ENCODE measurements at places on chromosomes 5 and 9.

DNA sequence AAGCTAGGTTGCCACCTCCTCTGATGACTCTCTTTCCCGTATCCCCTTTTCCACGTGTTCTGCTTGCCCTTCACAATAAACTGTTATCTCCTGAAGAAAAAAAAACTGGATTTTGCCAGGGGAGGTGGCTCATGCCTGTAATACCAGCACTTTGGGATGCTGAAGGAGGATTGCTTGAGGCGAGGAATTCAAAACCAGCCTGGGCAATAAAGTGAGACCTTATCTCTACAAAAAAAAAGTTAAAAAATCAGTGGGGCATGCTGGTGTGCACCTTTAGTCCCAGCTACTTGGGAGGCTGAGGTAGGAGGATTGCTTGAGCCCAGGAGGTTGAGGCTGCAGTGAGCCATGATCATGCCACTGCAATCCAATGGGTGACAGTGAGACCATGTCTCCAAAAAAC, 81.7 kb upstream of the IL6ST start:
- no peak for DNase-seq

DNA sequence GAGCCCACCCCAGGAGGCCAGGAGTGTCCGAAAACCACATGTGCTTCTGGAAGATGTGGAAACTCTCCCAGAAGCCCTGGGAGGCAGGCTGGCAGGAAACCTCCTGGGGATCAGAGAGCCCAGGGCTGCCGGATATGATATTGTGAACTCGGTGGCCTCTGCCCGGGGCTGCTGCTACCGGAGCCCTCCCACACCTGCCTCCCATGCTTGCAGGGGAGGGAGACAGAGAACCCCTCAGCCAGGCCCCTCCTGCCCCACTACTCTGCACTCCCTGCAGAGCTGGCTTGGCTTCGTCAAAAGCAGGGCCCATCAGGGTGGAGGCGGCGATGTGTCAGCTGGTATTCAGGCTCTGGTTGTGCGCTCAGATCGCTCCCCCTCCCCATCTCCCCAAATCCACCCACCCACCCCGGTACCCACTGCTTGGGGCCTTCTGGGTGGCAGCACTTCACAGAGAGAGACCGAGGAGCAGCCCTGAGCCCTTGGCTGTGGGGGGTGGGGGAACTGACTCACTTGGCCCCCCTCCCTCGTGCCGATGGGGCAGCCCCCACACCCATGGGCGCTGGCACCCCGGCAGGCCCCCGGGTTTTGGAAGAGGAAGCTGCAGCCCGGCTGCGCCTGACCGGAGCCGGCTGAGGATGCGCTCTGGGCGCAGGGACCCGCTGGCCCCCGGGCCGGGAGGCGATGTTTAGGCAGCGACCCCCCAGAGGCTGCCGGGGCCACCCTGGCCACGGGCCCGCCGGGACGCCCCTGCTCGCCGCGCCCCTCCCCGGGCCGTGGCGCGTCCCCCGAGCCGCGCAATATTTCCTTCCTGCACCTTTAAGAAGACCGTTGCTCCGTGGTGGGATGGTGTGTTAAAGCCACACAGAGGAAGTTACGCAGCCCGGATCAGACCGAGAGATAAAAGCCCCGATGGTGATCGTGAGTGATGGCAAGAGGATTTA, 786 bp upstream of the NTNG2 start:
- peak; percentile 60 for DNase-seq

DNA sequence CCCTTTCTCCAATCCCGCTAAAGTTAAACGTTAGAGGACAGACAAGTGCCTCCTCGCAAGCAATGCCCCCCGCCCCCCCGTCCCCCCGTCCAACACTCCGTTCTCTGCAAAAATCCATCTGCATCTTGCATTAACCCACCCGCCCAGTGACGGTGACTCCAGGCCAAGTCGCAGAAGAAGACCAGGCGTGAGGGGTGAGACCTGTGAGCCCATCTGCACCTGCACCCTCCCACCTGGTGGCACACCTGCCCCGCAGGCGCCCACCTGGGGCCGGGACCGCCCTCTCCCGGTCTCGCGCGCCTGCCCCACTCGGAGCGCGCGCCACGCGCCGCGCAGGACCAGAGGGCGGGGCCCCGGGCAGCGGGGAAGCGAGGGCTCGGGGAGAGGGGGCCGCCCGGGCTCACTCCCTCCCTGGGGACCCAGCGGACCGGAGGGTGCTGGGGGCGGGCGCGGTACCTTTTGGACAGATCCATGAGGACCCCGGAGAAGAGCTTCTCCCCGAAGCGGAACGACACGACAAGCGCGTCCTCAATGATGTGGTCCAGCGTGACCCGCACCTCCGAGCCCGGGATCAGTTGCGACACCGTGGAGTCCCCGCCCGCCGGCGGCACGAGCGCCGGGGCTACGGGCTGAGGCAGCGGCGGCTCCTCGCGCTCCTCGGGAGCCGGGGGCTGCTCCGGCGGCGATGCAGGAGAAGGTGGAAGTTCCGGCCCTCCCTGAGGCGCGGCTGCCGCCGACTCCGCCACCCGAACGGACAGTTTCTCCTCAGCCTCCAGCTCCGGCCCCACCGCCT, 705 bp downstream of the PWWP2A start:
- no peak for DNase-seq

DNA sequence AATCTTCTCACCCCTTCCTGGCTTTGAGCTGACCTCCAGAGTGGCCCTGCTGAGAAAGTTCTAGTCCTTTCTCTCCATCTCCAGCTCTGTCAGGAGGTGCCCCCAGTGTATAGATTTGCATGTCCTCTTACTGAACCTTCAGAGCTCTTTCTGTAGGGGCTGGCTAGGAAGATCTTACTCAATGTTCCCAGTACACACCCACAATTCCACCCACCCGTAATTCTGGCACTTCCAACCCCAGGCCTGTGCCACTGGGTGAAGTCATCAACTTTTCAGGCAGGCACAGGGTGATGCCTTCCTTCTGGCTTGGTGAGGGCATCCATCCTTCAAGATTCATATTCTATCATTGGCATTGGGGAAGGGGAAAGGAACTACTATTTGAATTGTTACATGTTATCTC, 75.9 kb downstream of the ACER2 start:
- DNase-seq: no peak

DNA sequence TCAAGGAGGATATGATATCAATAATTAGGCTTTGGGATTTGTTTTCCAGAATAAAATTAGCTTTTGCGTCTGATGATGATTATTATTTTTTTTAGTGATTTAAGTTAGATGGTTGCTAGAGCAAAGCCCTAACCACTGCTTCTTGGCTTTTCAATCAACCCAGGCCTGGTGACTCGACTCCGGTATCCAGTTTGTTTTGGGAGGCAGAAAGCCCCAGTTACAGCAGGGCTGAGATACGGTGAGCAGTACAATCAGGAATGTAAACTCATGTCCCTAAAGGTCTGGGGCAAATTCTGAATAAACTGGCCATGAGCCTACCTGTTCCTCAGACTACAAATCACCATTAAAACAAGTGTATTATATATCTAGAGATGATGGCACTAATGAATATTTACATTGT, 24.4 kb upstream of the CYFIP2 start:
- DNase-seq: no peak

- DNase-seq: no peak
Observed at GRCh38 chr5:54516051-54516655, 1.4 kb upstream of the SNX18 start.

DNA sequence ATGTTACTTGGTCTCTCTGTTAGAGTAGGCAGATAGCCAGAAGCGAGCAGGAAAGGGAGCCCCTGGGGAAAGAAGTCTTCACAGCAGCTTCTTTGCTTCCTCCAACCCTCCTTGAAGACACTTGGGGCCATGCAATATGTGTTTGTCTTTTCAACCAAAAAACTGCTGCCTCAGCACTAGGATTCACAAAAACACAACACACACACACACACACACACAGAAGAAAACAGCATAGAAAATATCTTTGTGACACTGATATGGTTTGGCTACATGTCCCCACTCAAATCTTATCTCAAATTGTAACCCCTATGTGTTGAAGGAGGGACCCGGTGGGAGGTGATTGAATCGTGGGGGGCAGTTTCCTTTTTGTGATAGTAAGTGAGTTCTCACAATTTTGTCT, 133.3 kb downstream of the CDH12 start:
- DNase-seq: no peak

- no peak for DNase-seq
Observed at GRCh38 chr9:83706676-83707517, 861 bp downstream of the UBQLN1 start.

All from H4 (cell line).